NCI-H146 (cell line): ENCODE measurements at places on chromosomes 7 and 10.
A peak's percentile ranks its signal among the peaks of the same experiment; 100 is the strongest.

GRCh38 chr7:140084972-140085371, 22.2 kb upstream of the PARP12 start:
- no peak for DNase-seq

- DNase-seq = no peak
Measured at GRCh38 chr7:51732116-51732515, 415.5 kb upstream of the COBL start.

GRCh38 chr10:24202181-24202570, 6.8 kb upstream of the KIAA1217 start:
- no peak for DNase-seq

GRCh38 chr10:49158404-49158803, 24.6 kb upstream of the FAM170B start:
- no peak for DNase-seq

- DNase-seq = no peak
Measured at GRCh38 chr10:34721208-34721840, 93.8 kb downstream of the PARD3 start.

GRCh38 chr10:113235508-113235907, 285.5 kb downstream of the TCF7L2 start:
- no peak for DNase-seq

DNA sequence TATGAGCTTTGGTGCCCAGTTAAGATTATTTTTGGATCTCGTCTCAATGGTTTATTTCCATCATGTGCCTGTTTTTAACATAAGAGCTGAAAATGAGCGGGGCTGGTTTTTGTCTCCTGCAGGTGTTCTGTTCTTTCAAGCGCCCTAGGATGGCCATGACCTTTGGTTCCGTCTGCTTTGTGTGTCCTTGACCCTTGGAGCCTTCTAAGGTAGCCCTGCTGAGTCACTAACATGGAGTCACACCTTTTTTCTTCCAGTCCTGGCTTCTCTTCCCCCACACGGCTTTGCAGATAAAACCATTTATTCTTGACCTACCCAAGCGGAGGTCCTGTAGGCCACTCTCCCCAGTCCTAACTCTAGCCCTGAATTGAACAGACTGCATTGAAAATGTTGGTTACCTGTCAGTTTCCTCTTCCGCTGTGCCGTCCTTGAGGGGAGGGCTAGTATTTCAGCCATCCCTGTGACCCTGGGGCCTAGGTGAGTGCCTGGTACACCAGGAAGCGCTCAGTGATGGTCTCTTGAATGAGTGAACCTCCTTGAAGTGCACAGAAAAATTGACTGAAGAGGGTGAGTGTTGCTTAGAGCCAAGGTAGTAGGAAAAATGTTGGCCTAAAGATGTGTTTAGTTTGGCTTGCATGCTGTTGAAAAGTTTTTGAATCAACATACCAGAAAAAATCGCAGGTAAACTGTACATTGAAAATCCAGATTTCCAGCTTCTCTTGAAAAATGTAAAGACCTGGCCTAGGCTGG, 48.0 kb downstream of the CAMK1D start:
- DNase-seq = peak; percentile 98

DNA sequence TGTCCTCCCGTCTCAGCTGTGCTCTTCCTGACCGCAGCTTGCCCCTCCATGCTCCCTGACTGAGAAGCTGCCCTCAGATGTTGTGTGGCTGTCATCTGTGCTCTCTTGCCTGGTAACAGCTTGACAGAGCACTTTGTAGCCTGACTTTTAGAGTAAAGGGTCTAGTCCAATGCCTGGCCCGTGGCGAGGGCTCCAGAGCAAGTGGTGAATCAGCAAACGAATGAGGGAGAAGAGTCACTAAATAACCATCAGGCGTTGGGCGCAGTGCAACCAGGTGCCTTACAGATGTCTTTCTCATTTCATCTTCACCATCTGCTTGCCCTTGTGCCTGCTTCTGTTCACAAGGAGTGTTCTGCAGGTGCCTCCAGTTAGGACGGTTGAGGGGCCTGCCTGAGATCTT, 45.6 kb downstream of the MKI67 start:
- DNase-seq = no peak

DNA sequence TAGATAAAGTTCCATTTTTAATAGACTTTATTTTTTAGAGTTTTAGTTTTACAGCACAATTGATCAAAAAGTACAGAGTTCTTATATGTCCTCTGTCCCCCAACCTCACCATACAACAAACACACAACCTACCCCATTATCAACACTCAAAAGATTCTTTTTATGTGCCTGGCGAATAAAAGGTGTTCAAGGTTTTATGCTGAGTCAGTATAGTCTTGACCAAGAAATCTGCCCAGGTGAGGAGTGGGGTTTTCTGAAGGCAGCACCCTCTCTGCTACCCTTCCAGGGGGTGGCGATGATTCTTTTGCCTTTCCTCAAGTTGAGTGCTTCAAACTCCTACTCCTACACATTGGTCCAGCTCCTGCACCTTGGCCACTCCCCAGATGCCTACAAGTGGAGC, 222.9 kb downstream of the GRM8 start:
- no peak for DNase-seq

- DNase-seq = no peak
Measured at GRCh38 chr7:55235115-55235514, 130.0 kb upstream of the LANCL2 start.

DNA sequence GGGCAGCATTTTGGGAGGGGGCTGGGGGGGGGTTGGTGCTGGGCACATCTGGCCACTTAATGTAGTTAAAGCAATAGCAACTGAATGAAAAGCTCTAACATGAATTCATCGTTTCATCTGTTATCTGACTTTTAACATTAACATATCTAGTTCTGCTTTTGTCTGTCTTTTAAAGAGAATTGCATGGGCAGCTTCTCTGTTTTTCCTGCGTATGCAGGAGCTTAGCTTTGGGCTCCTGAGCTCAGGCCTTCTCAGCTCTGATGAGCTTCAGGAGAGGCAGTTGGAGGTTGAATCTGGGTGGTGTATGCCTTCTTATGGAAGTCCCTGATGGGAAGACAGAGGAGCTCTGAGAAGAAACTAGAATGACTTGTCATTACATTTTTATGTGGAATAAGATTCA, 58.4 kb downstream of the DNAJB6 start:
- DNase-seq = no peak

- no peak for DNase-seq
Measured at GRCh38 chr7:9102846-9103245, 669.4 kb downstream of the NXPH1 start.

- DNase-seq = peak; percentile 75
Measured at GRCh38 chr10:49151025-49151445, 17.2 kb upstream of the FAM170B start.

GRCh38 chr7:143003393-143004051, 23.4 kb downstream of the OR9A2 start:
- DNase-seq = peak; percentile 7

GRCh38 chr7:83301416-83301815, 138.7 kb upstream of the PCLO start:
- no peak for DNase-seq

DNA sequence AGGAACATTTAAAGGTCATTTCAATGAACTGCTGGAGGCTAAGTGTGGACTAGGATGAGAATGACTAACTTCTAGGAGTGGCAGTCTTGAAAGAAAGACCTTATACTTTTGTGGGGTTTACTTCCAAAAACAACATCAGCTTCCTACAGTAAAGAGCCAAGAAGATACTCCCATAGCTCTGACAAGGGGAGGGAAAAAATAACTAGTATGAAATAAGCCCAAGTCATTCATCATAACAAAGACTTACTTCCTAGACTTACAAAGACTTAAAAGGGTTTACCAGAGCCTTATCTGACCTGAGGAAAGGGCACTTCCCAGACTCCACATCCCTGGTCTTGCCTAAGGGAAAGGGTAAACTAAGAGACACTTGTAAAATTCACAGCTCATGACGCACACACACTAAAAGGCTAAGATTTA, 31.7 kb downstream of the ARHGAP12 start:
- DNase-seq = no peak

GRCh38 chr7:152543799-152544198, 108.0 kb upstream of the KMT2C start:
- DNase-seq = no peak

GRCh38 chr7:78225534-78225933, 427.0 kb downstream of the PHTF2 start:
- DNase-seq = no peak
